ENCODE measurements at places on chromosomes 3 and 15.

GRCh38 chr3:135169651-135170050, 374.6 kb downstream of the EPHB1 start:
- DNase-seq = no peak

DNA sequence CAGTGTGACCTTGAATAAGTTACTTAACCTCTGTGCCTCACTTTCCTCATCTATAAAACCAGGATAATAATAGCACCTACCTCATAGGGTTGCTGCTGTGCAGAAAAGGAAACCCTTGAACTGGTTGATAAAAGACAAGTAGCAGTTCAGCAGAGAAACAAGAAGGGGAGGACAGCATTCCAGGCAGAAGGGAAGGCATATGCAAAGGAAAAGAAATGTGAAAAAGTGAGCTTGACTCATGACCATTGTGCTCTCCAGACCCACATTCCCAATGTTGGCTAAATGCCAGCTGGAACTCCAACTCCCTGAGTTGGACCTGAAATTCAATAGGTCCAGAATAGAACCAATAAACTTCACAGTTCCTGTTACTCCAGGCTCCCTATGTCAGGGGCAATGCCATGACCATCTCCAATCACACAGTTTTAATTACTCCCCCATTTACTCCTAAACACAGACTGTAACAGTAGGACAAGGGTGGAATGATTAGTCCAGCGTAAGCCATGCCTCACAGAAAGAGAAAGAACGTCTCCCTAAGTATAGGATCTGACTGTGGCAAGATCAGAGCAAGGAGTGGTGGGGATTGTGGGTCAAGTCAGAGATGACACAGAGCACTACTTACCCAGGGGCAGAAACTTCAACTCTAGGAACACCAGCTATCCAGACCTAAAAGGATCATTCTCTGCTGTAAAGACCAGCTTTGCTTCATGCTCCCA, 26.9 kb downstream of the PRKAR2A start:
- no peak for DNase-seq

DNA sequence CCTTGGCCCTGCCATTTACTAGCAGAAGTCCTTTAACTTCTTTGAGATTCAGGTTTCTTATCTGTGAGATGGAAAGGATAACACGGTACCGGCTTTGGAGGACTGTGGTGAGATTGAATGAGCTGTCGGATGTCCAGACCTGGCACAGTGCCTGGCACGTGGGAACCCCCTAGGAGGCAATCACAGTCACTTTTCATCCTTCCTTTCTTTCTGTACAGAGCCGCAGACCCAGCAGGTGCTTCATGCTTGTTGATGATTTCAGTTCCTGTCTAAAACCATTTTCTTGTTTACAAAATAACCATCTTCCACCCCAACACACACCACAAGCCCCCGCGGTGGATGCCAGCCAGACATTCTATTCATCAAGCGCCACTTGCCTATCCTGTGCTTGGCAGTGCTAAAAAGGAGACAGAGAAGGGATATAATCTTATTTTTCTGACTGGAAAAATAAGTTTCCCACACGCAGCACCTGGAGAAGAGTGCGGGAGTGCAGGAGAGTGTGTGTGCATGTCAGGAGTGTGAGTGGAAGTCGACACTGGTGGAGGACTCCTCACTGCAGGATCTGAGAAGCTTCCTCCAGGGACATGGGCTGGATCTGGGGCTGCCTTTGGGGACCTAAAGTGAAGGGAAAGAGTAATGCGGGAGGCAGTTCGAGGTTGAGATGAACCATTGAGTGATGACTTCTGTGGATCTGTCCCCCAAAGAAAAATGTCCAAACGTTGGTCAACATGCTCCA, 85.7 kb downstream of the ST6GAL1 start:
- DNase-seq = no peak

DNA sequence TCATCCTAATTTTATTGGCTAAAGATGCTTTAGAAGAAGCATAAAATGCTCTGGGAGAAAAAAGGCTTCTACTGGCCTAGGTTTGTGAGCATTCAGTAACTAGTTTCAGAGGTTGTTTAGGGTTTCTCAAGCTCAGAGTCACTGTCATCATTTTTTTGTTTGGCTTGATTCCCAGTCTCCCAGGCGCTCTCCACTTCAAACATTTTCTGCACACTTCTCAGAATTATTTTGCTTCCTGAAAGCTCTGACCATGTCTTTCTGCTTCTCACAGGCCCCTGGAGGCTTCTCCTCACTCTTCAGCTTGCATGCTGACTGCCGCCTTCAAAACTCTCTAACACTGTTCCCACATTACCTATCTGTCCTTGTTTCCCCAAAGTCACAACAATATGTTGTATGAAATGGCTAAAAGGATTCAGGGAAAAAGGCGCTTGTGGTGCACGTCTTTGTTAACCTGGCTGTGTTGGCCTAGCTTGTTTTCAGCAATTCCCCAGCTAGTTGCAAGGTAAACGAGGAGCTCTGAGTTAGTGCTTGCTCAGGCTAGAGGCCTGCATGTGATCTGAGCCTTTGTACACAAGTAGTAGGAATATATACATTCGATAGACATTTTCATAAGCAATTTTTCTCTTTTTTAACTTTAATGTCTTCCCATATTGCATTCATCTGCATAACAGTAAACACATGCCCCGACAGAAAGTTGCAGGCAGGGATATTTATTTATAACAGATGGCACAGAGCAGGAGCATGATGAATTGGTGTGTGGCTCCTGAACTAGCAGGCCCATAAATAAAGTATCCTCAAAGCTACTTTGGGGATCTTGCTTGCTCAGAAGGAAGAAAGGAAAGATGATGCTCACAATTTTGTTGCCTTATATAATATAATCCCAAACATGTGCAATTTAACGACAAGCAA, 129.2 kb upstream of the DPH6 start:
- no peak for DNase-seq

DNA sequence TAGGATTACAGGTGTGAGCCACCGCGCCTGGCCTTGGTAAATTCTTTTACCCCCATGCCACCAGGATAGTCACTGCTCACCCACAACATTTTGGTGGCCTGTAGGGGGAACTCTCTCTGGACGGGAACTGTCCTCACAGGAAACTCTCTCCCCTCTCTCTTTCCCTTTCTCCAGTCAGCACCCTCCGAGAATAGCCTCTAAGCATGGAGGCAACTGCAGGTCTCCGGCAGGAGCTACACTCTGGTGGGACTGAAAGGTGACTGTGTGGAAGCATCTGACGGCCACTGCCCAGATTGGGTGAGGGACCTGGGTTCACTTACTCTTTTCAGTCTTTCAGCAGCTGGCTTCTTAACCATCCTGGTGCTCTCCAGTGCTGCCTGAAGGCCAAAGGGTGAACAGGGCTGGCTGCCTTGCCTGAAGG, 21.3 kb downstream of the TRANK1 start:
- no peak for DNase-seq

DNA sequence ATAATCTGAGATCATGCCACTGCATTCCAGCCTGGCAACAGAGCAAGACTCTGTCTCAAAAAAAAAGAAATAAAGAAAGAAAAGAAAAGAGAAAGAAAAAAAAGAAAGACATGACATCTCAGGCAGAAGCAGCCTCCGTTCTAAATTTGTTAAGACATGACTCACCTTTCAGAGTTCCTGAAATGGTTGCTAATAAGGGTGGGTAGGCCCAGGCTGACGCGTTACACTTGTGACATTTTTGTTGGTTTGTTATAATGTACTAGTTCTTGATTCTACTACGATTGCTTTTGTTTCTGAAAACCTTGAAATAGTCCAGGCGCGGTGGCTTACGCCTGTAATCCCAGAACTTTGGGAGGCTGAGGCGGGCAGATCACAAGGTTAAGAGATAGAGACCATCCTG, 21.0 kb downstream of the SLC25A20 start:
- no peak for DNase-seq

DNA sequence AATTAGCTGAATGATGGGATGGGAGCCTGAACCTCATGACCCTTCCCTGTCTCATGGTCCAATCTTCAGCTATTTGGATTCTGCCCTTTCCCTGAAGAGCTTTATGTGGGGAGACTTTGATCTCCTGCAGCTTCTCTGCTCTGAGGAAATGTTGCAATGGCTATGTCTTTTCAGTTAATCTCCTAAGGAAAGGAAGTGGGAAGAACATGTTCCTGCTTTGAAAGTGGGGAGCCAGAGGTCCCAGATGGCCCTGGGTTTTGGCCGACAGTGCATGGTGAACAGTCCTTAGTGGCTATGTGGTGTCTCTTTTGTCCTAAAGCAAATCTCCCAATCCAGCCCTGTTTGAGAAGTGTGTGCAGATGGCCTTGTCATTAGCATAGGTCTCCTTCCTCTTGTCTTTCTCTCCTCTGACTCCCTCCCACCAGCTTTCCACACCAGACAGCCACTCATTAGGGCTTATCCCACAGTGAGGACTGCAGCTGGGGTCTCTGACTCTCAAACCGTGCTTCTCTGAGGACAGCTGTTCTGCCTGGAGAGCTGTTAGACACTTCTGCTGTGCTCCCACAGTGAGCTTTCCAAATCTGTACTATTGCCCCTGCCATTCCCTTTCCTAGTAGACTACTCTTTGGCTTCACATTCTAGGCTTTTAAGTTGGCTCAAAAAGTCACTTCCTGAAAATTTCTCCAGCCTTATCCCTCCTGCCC, 365.8 kb upstream of the UMPS start:
- DNase-seq = no peak

Data from AG04449 (cell line).